ENCODE measurements at places on chromosomes 7 and 10. TPM values are rescaled to one million over a fixed set of nuclear protein-coding genes. Genes with fewer than 3 reads are reported as not detected.

DNA sequence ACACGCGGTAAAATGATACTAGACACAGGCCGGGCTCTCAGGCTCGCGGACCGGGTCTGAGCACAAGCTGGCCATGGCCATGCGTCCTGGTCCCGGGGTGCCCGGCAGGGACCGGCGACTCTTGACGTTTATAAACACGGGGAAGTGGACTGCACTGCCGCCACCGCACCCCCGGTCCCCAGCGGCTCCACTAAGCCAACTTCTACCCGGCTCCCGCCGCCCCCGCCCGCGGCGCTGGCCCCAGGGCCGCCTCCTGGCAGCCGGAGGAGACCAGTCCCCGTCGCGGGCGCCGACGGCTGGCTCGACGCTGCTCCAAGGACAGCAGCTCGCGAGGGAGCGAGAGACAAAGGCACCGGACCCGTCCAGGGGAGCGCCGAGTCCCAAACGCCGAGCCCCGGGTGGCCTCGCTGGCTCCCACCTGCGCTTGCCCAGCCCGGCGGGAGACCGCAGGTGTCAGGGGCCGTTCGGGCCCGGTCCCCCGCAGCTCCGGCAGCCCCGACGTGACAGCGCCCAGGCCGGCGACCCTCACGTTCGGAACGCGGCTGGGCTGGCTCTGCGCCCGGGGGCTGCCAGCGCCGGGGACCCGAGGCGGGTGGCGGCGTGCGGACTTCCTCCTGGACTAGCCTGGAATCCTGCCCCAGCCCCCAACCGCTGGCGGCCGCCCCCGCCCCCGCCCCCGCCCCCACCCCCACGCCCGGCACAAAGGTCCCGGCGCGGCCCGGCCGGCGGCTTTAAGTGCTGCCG, 517 bp downstream of the ITGB1 start:
- no peaks in the 10 kb centered on the region for H3K27me3 ChIP-seq
- H3K27ac ChIP-seq, result peak overlapping the region; percentile 71
- peak overlapping the region; percentile 81 for H3K4me3 ChIP-seq

EBLN1 gene
- not detected for total RNA-seq

- H3K4me1 ChIP-seq, result peaks cover 3% of the 10 kb centered on the region
- no peaks in the 10 kb centered on the region for H3K36me3 ChIP-seq
- H3K27ac ChIP-seq, result no peak overlapping the region
- H3K4me3 ChIP-seq, result no peak overlapping the region
- no peak for DNase-seq
Measured at GRCh38 chr7:26013551-26014083, 138.4 kb upstream of the NFE2L3 start.

DNA sequence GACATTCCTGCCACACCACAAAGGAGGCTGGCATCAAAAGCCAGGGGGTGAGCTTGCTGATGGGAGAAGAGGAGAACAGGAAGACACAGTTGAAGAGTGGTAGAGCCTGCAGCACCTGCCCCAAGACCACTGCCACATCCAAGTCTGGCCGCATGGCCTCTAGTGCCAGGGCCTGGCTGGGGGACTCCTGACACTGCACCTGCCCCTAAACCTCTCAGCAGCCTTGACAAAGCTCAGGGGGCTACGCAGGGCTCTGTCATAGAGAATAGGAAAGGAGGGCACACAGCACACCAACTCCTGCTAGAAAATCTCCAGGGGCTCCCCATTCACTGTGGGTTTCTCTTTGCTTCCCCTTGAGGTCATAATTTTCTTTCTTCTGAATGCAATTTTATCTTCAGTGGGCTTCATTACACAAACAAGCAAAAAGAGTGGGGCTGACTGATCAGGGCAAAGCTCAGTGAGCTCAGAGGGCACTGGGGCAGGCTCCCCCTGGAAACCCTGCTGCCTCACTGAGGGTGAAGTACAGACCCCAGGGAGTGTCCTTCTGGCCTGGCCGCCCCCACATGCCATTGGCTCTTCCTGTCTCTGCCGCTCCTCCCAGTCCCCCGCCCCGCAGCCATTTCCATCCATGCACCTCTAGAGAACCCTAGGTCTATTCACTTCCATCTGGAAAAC, 37.2 kb downstream of the VOPP1 start:
- H3K4me1 ChIP-seq, result peaks cover 67% of the 10 kb centered on the region
- H3K36me3 ChIP-seq, result peaks cover 8% of the 10 kb centered on the region
- H3K27me3 ChIP-seq, result no peaks in the 10 kb centered on the region
- peak overlapping the region; percentile 93 for H3K27ac ChIP-seq
- no peak for DNase-seq

DNA sequence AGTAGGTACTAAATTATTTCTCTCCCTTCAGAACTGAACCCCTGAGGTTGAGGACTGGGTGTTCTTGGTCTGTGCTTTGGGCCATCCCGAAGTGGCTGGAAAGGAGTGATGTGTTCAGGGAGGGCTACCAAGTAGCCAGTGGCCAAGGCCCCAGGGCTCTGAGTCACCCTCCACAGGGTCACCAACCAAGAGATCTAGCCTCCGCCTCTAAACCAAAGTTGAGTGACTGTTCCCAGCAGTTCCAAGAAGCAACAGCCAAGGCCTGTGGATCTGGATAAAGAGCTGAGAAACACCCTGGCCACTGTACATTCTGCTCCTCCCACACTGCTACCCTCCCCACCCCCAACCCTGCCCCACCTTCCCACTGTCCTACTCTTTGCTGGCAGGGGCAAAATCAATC, 35.5 kb upstream of the KCNMA1 start:
- DNase-seq, result no peak
- H3K4me3 ChIP-seq, result no peak overlapping the region
- peaks cover 27% of the 10 kb centered on the region for H3K27me3 ChIP-seq
- no peak overlapping the region for H3K27ac ChIP-seq

DNA sequence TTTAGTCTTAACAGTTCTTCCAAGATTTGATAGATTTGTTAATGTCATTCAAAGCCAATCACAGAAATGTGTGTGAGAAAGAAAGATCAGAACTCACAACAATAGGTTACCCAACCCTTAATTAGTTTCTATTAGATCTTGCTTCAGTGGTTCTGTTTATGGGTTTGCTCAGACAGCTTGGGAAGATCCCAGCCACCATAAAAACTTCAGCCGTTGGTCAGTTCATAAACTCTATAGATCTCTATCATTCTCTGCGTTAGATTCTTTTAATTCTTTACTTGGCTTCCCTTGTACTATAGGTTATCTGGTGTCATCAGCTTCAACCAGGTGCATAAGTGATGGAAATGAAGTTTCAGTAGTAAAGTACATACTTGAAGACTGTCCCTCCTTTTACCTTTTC, 54.4 kb downstream of the ZNF277 start:
- no peaks in the 10 kb centered on the region for H3K27me3 ChIP-seq
- peaks cover 4% of the 10 kb centered on the region for H3K4me1 ChIP-seq
- DNase-seq, result no peak
- H3K27ac ChIP-seq, result no peak overlapping the region
- peaks cover 1% of the 10 kb centered on the region for H3K36me3 ChIP-seq
